ENCODE measurements at places on chromosomes 3 and 15.

GRCh38 chr3:177135841-177136492 is 61.3 kb downstream of the TBL1XR1 start:
- no peak for DNase-seq

GRCh38 chr3:15300323-15301078 is 31.9 kb downstream of the SH3BP5 start:
- DNase-seq: no peak

DNA sequence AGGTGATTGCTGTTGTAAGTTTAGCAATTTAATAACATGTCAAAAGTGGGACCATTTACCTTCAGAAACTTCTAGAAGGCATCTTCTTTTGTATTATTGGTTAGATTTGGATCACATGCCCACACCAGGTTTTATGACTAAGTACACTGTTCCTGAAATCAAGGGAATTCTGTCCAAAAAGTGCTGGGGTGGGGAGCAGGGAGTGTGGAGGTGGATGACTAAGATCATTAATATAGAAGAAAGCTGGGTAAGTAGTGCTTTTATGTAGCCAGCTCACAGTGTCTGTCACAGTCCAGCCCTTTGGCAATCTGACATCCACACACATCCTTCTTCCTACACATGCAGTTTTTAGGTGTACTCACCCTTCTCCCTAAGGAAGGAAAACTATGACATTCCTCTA is 120.0 kb downstream of the TMCO5A start:
- DNase-seq: no peak

GRCh38 chr3:159830523-159831154 is 158.0 kb upstream of the IL12A start:
- no peak for DNase-seq

- no peak for DNase-seq
Measured at GRCh38 chr3:37500518-37500917, 326.1 kb upstream of the LRRFIP2 start.

DNA sequence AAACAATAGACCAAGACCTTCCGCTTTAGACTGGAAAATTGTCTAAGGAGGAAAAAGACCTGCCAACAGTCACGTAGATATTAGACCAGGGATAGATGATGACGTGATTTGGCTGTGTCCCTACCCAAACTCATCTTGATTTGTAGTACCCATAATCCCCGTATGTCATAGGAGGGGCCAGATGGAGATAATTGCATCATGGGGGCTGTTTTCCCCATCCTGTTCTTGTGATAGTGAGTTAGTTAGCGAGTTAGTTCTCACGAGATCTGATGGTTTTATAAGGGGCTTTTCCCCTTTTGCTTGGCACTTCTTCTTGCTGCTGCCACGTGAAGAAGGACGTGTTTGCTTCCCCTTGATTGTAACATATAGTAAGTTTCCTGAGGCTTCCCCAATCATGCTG is 31.7 kb upstream of the SUCLG2 start:
- no peak for DNase-seq

DNA sequence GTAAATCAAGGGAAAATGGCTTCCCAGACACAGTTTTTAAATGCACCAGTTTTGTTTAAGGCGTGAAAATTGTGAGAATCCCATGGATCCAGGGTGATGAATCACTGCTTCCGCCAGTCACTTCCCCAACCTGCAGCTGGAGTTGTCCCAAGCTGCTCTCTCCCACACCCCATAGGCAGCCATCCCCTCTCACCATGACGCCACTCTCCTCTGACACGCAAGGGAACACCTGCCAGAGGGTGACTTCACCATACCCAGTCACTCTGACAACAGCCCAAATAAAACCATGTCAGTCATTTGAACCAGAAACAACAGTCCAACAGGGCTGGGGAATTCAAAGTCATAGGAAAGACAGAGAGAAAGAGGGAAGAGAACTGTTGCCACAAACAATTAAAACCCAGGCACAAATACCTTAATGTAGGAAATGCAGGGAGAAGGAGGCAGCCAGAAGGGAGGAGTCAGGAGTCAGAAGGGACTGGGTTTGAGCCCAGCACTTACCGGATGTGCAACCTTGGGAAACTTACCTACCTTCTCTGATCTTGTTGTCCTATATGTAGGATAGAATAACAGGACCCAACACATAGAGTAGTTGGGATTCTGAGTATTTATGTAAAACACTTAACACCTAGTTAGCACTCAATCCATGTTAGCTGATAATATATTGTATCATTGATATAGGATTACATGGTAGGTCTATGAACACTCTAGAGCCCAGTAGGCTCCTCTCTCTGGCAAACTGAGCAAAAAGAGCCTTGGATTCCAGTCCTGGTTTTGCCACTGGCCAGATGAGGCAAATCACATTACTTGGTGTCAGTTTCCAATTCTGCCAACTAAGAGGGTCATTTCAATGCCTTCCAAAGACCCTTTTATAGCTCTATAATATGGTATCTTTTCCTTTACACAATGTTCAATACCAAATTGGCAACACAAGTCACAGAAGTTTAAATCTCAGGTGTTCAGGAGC is 326.3 kb upstream of the ICE2 start:
- no peak for DNase-seq
